ENCODE measurements at places on chromosomes 1 and 21.
A peak's percentile ranks its signal among the peaks of the same experiment; 100 is the strongest.

GRCh38 chr1:201719812-201720521 is 109.0 kb upstream of the IPO9 start:
- peak; percentile 86 for DNase-seq

- DNase-seq = no peak
Observed at GRCh38 chr21:32817208-32817607, 45.7 kb upstream of the PAXBP1 start.

DNA sequence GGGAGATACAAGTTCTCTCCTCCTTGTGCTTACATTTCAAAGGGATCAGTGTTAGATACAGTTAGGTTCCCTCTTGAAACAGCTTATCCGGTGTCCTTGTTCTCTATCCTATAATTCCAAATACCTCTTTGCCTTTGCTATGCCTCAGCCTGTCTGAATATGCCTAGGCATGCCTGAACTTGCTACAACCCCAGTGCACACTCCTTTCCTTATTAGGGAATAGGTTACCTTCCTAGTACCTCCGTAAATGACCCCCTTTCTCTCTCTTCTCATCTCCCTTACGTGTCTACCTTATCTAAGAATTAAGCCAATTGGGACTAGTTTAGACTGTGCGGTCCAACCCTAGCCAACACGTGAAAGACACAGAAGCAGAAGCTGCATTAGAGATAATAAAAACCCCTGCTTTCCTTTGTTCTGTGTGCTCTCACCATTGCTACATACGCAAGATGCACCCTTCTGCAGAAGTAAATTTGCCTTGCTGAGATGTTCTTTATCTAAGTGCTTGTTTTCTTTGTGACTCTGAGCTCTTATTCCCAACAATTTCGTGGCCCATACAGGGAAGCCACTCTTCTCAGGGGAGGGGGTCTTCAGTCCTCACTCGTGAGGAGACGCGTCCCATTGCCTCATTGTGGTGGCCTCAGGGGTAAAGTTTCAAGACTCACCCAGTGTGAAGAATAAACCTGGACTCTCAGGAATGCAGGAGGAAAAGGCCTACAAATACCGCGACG is 802.1 kb downstream of the PLA2G4A start:
- DNase-seq = no peak

GRCh38 chr1:45047032-45047431 is 35.0 kb downstream of the UROD start:
- no peak for DNase-seq

All from astrocyte of the spinal cord (primary cell).